Diencephalon (tissue), 1 donor: ENCODE measurements at places on chromosomes 7 and 10. TPM values are rescaled to one million over a fixed set of nuclear protein-coding genes. Genes with fewer than 3 reads are reported as not detected.

The JAKMIP3 gene
- 7.6 TPM for total RNA-seq

The TSPAN12 gene
- total RNA-seq, result 16.8 TPM

The ZNF33B gene
- 57.7 TPM for total RNA-seq

The EPO gene
- total RNA-seq, result not detected

The SLC39A12 gene
- 20.1 TPM for total RNA-seq

The ZNF239 gene
- 17.3 TPM for total RNA-seq

The POLR1F gene
- total RNA-seq, result 17.5 TPM

The NEBL gene
- 66.4 TPM for total RNA-seq

The CHN2 gene
- total RNA-seq, result 43.6 TPM

The DKK1 gene
- 5.3 TPM for total RNA-seq

The ANKRD2 gene
- 0.46 TPM for total RNA-seq

The GPR26 gene
- 13.8 TPM for total RNA-seq

The SFMBT2 gene
- total RNA-seq, result 33.7 TPM

The ZNF727 gene
- total RNA-seq, result 1.6 TPM

The NYAP1 gene
- total RNA-seq, result 38.8 TPM

The PROSER2 gene
- 0.92 TPM for total RNA-seq

The CLCN1 gene
- total RNA-seq, result not detected

The CRHR2 gene
- 1.6 TPM for total RNA-seq

The PMPCB gene
- 60.4 TPM for total RNA-seq

The PON3 gene
- 0.92 TPM for total RNA-seq

The UPK3B gene
- total RNA-seq, result 0.23 TPM

The C10orf53 gene
- total RNA-seq, result not detected

The GARIN1A gene
- 0.92 TPM for total RNA-seq

The NME8 gene
- not detected for total RNA-seq

The SHOC2 gene
- 142 TPM for total RNA-seq

The EBF3 gene
- total RNA-seq, result 19.6 TPM

The KNDC1 gene
- total RNA-seq, result 18.5 TPM

The NEUROD6 gene
- total RNA-seq, result 4.2 TPM

The ASZ1 gene
- not detected for total RNA-seq

The TYSND1 gene
- 6.7 TPM for total RNA-seq

The EIF4EBP2 gene
- 65.3 TPM for total RNA-seq

The MALRD1 gene
- 5.8 TPM for total RNA-seq

The RASSF4 gene
- 15.7 TPM for total RNA-seq

The FKBP6 gene
- not detected for total RNA-seq

The SPDYE9 gene
- total RNA-seq, result not detected

The UNCX gene
- total RNA-seq, result 2.3 TPM

The FZD1 gene
- total RNA-seq, result 10.8 TPM

The ADGRA1 gene
- 12.0 TPM for total RNA-seq

The OPN1SW gene
- total RNA-seq, result not detected

The RAPGEF5 gene
- 62.7 TPM for total RNA-seq

The TRIL gene
- 33.9 TPM for total RNA-seq

The OR2A12 gene
- total RNA-seq, result not detected

The ZNF518A gene
- total RNA-seq, result 66.4 TPM

The OR2A14 gene
- total RNA-seq, result not detected

The RRP12 gene
- total RNA-seq, result 12.7 TPM

The FGFBP3 gene
- 21.7 TPM for total RNA-seq

The LAMB1 gene
- 41.3 TPM for total RNA-seq
